ENCODE measurements at places on chromosomes 6 and 20.
A peak's percentile ranks its signal among the peaks of the same experiment; 100 is the strongest.

GRCh38 chr6:51077821-51078518 lies 259.3 kb downstream of the TFAP2B start:
- DNase-seq, result no peak

GRCh38 chr6:38755874-38756273 lies 40.8 kb downstream of the DNAH8 start:
- DNase-seq, result no peak

- DNase-seq, result no peak
These were observed 55.5 kb downstream of the TMEM170B start for GRCh38 chr6:11593096-11593495.

- DNase-seq, result no peak
These were observed 54.9 kb downstream of the ANKRD6 start for GRCh38 chr6:89487864-89488263.

GRCh38 chr6:786946-787763 lies 94.2 kb upstream of the EXOC2 start:
- DNase-seq, result no peak

DNA sequence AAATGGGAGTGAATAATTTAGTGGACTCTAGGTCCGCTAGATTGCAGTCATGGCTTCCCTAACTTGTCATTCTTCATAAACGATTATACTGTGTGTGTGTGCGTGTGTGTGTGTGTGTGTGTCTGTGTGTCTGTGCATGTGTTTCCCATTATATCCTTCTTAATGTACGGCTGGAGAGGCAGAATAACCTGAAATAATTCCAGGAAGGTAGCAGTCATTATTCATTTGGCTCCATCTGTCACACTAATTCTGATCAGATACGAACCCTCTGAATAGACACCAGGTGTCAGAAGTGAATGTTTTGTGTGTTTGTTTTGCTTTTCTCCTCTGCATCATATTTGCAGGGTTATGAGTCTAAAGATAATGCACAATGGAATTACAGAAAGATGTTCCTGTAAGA lies 372.9 kb downstream of the DOK5 start:
- DNase-seq, result no peak

GRCh38 chr6:108655806-108656651 lies 95.3 kb downstream of the FOXO3 start:
- no peak for DNase-seq

GRCh38 chr6:21504790-21505189 lies 88.8 kb upstream of the SOX4 start:
- no peak for DNase-seq

DNA sequence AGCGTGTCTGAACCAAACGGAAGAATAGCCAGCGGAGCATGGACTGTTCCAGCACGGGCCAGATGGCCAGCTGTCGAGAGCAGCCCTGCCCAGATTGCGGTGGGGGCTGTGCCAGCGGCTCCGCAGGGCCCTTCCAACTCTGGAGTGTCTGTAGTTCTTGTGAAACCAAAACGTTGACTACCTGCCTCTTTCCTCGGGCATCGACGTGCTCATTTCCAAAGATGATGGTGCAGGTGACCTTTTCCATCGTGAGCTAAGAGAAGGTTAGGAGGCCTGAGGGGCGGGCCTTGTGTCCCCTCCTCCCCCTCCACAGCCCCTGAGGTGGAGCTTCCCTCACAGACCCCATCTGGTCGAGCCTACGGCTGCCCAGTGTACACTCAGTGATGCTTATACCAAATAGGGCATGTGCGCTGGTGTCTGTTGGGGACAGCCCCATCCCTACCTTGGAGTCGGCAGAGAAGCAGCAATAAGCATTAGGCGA lies 12.9 kb upstream of the C20orf144 start:
- no peak for DNase-seq

GRCh38 chr6:94099072-94099471 lies 679.7 kb upstream of the EPHA7 start:
- DNase-seq, result no peak

DNA sequence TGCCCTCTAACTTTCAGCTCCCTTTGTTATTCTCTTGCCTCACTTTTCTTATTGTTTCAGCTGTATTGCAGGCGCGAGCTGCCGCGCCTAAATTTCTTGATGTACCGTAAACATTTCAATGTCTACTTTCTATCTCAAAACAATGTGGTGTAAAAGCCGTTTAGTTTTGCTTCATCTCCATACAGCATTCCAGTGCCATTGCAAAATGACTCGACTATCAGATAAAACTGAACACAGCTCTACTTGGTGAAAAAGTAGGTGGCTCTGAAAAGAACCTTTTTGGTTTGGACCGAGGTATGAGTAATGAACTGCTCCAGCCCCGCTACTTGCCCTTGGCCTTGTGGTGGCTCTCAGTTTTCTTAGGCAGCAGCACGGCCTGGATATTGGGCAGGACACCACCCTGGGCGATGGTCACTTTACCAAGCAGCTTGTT lies 74.6 kb downstream of the OR2B2 start:
- DNase-seq, result no peak

GRCh38 chr6:146620655-146621054 lies 21.9 kb downstream of the ADGB start:
- DNase-seq, result no peak

GRCh38 chr6:56904068-56904467 lies 50.8 kb upstream of the BEND6 start:
- no peak for DNase-seq

- DNase-seq, result no peak
These were observed 469.4 kb upstream of the SLC35B3 start for GRCh38 chr6:8904754-8905153.

DNA sequence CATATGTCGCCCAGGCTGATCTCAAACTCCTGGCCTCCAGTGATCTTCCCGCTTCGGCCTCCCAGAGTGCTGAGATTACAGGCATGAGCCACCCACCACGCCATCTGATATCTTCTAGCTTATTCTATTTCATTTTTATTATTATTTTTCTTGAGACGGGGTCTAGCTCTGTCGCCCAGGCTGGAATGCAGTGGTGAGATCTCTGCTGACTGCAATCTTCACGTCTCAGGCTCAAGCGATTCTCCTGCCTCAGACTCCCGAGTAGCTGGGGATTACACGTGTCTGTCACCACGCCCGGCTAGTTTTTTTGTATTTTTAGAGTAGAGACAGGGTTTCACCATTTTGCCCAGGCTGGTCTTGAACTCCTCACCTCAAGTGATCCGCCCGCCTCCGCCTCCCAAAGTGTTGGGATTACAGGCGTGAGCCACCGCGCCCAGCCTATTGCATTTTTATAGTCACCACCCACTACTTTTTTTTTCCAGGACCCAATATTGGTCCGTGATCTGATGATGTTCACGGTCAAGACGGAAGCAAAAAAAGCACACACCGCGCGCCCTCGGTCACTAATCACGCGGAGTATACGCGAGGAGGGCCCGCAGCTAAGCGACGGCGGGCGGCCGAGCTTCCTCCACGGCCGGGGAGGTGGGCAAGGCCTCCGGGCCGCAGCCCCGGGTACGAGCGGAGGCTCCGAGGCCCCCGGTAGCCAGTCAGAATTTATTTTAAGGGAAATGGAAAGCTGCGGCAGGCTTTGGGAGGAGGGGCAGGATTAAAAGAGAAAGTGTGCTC lies 1.1 kb upstream of the LSM14B start:
- no peak for DNase-seq

DNA sequence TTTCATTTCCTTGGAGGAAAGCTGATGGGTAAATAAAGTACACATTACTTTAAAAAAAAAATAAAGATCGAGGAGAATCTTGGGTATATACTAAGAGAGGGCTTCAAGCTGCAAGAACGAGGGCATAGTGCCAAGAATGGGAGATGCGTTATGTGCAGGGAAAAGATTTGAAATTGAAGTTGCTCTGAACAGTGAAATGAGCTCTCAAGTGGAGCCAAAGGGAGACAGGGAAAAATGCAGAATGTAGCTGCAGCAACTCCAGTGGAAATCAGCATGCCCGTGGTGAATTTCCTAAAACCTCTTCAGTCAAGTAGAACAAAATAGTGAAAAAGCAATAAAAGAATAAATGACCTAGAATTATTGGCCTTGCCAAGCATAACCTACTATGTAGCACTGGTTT lies 11.4 kb upstream of the COL9A1 start:
- no peak for DNase-seq

GRCh38 chr6:50837589-50838445 lies 19.1 kb downstream of the TFAP2B start:
- no peak for DNase-seq

DNA sequence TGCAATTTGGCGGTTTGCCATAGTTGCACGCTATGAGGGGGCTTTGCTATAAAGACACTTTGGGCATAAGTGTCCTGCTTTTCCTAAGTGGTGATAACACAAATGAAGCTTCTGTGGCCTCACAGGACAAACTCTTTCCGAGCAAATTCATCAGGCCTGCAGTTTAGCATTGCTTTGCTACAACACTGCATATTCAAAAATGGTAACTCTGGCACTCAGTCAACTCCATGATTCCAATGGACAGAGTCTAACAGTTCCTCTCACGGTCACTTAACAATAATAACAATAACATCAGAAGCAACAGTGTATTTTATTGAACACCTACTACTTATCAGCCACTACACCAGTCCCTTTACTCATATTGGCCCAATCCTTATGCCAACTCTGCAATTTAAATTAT lies 222.5 kb downstream of the FRK start:
- DNase-seq, result no peak

GRCh38 chr6:52077180-52077884 lies 10.1 kb downstream of the PKHD1 start:
- DNase-seq, result peak; percentile 86

DNA sequence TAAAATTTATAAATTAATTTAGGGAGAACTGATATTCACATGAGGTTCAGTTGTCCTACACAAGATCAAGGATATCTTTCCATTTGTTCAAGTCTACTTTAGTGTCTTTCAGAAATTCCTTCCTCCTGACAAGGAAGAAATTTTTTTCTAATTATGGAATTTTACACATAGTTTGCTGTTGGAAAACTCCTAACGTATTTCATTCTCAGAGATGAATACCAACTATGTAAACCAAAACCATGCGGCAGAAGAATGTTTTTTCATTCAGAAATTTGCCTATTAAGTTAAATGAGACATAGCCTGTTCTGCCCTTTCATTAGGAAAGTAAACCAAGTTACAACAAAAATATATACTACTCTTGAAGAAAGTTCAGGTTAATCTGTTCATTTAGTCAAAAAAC lies 111.2 kb upstream of the PRDM1 start:
- DNase-seq, result no peak

- no peak for DNase-seq
These were observed 927 bp downstream of the IL20RA start for GRCh38 chr6:137043710-137044365.

DNA sequence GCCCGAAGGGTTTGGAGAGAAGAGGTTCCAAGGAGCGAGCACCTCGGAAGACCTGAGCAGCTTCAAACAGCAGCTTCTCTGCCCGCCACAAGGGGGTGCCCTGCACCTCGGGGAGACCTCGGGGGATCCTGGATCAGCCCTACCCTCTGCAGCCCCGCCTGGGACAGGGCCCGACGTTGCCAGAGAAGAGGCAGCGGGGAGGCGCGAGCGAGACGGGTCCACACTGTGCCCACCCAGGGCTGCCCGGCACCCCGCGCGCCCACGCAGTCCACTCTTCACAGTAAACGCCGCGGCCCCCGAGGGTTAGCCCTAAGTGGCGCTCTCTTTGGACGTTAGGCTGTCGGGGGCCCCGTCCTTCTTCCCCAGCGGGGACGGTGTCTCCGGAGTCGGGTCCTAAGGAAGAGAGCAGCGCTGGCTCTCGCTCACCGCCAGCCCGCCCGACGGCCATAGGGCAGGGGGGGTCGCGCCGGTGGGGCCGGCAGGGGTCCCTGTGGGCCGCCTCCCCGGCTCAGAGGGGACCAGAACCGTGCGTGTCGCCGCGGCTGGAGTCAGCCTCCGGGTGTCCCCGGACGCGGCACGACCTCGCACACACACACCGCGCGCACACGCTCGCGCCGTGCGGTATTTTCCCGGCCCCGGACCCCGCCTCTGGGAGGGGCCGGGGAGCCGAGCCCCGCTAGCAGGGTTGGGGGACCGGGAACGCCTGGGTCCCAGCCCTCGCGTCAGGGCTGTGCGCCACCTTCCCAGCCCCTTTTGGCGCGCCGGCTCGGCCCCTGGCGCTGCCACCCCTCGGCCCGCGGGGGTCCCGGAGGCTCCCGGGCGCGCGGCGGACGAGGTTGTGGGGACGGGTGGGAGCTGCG lies 929 bp downstream of the CDH22 start:
- DNase-seq, result no peak

DNA sequence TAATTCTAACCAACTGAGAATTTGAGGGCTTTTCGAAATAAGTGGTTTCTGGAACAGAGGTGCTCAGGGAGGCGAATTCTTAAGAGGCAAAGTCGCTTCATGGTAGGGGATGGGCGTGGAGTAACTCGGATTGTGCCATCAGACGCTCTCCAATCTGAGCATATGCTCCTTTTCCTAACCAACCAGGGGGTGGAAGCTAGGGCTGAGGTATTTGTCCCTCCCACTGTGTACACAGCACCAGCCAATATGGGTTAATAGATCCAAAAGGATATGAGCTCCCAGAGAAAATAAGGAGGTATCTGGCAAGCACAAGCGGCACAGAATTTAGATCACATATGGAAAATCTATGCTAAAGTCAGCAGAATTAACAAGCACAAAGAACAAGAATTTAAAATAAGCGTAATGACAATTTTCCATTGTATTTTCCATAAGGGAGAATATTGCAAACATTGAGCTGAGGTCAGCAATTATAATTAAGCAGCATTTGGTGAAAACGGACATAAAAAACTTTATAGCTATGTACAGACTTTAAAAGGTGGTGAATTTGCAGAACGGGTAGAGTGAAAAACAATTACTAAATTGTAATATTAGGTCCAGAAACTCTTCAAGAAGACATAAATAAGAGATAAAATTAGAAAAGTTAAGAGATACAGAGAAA lies 55.0 kb upstream of the PHACTR1 start:
- no peak for DNase-seq

- peak; percentile 66 for DNase-seq
These were observed 1.9 kb downstream of the RRBP1 start for GRCh38 chr20:17679941-17680835.

DNA sequence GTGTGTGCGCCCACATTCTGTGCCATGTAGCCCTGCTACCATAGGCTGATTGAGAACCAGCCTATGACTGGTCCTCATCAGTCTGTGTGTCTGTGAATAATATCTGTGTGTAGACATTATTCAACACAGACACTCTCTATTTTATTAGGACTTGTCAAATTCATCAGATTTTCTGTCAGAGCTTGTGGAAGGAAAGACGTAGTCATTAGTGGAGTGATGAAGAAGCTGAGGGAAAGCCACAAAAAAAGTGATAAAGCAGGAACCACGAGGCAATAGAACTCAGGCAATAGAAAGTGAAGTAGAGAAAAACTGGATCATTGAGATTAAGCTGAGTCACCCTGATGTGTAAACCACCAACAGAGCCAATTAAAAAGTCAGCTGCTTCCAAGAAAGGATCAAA lies 122.2 kb upstream of the MARCKS start:
- DNase-seq, result no peak

DNA sequence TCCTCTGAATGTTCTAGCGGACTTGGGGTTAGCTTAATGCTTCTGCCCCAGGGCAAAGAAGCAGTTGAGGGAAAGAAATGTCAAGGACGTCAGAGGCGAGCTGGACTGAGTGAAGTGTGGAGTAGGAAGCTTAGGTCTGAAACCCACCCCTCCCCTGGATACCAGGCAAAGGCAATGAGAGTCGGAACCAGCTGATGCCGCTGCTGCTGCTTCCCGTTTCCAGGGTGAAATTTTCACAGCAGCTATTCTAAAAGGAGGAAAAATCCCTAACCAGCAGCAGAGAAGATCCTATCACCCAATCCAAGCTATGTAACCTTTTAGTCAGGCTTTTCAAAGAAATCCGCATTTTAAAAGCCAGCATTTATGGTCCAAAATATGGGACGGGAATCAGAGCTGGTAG lies 564.3 kb downstream of the LMBRD1 start:
- DNase-seq, result no peak

GRCh38 chr6:16129623-16130401 lies 926 bp downstream of the MYLIP start:
- peak; percentile 35 for DNase-seq

- no peak for DNase-seq
These were observed 10.5 kb upstream of the OGFRL1 start for GRCh38 chr6:71277926-71278600.

Measured in mucosa of gallbladder (tissue), 1 donor.